ENCODE measurements at places on chromosomes 4 and X. TPM values are rescaled to one million over a fixed set of nuclear protein-coding genes. Genes with fewer than 3 reads are reported as not detected.

Gene DACH2
- total RNA-seq = under 0.01 TPM

Gene NEIL3
- total RNA-seq = 15.0 TPM

Gene GLRA3
- not detected for total RNA-seq

Gene UBQLN2
- 10.2 TPM for total RNA-seq

Gene WDR44
- total RNA-seq = 16.5 TPM

Gene FOXR2
- total RNA-seq = not detected

Gene USP27X
- 2.5 TPM for total RNA-seq

Gene GPR119
- not detected for total RNA-seq

Gene NUDT11
- total RNA-seq = 14.0 TPM

Gene PLA2G12A
- total RNA-seq = 30.4 TPM

Gene CXCL11
- total RNA-seq = not detected

Gene SYTL4
- total RNA-seq = 18.0 TPM

Gene CLNK
- not detected for total RNA-seq

All from regular cardiac myocyte (primary cell).